ENCODE measurements at places on chromosomes 5 and 9.

- DNase-seq, result no peak
These were observed 211.0 kb downstream of the ADCY2 start for GRCh38 chr5:7606840-7607465.

DNA sequence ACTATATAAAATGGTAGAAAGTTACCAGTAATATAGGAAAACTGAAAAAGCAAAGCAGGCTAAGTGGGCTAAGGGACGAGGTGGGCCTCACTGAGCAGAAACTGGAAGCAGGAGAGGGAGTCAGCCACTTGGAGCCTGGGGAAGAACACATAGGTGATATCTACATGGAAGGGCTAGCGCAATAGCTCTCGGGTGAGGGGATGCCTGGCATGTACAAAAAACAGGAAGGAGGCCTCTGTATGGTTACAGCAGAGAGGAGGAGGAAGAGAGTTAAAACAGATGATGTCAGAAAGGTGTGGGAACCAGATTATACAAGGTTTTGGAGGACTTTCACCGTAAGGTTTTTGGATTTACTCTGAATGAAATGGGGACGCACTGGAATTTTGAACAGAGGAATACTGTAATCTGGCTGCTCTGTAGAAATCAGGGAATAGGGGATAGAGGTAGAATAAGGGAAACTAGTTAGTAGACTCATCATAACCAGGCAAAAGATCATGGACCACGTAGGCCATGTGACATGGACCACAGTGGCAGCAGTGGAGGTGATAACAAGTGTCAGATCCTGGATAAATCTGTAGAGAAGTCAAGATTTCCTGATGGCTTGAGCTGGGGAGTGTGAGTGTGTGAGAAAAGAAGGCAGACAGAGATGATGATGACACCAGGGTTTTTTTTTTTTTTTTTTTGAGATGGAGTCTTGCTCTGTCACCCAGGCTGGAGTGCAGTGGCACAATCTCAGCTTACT is 52.5 kb downstream of the FNBP1 start:
- DNase-seq, result no peak

DNA sequence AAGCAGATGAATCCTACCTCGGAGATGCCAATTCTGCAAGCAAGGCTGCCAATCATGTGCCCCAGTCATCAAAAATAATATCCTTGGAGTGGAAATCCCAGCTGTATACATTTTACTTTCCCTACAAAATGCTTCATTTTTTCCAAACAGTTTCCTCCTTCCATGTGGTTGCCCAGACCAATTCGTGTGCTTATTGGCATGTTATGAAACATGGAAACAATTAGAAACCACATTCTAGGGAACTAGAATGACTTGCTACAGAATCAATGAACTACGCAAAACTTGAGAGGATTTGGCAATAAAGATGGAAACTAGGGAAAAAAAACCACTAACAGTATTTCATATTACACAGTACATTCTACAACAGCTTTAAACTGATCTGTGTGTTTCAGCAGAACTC is 584.5 kb upstream of the DMAC1 start:
- DNase-seq, result no peak

GRCh38 chr5:76050134-76050533 is 33.0 kb upstream of the SV2C start:
- DNase-seq, result no peak

DNA sequence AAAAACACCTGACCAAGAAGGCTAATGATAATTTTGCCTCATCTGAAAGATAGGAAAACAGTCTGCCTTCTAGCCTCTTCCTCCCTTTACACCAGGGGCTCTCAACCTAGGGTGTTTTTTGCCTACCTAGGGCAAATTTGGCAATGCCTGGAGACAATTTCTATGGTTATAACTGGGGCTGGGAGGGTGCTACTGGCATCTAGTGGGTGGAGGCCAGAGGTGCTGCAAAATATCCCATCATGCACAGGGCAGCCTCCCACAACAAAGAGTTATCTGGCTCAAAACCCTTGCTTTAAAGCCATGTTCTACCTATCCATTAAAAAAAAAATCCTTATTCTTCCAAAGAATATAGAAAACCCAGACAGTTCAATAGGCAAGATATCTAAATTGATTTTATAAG is 45.0 kb upstream of the NR3C1 start:
- no peak for DNase-seq

DNA sequence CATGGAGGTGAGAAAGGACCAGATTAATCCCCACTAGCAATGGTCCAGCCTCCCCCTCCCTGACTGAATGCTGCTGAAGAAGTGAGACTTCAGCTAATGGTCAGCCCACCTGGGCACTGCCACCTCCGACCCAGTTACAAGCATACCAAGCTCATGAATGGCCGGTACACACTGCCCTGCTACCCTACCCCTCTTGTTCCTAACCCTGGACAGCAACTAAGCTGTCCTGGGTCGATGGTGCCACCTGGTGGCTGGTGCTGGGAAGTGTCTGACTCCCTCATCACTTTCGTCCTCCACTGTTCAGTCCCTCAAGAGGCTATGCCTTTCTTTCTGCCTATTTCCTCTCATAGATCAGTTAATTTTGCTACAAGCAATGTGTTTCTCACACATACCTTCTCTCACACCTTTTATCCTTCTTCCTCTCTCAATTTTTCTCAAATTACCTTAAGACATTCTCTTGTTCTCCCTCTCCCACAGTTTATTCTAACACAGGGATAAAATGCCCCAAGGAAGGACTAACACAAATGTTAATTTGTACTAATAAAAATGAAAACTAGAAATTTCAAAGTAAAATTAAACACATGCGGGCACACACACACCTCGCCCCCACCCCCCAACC is 42.4 kb downstream of the PAX5 start:
- DNase-seq, result no peak

DNA sequence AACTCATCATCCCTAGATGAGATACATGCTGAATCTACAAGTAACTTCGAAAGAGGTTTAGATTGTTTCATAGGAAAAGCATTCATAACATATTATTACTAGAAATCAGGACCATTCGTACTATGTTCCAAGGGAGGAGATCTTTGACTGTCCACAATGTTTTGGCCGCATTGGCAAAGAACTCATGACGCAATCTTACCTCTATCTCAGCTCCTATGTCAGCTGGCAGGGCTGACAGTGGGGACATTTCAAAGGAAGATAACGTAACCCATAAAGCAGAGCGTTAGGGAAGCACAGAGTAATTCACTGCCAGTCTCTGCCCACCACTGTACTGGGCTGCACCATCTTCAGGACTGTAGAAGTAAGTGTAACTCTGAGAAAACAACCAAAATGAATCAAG is 69.7 kb downstream of the EFNA5 start:
- no peak for DNase-seq

DNA sequence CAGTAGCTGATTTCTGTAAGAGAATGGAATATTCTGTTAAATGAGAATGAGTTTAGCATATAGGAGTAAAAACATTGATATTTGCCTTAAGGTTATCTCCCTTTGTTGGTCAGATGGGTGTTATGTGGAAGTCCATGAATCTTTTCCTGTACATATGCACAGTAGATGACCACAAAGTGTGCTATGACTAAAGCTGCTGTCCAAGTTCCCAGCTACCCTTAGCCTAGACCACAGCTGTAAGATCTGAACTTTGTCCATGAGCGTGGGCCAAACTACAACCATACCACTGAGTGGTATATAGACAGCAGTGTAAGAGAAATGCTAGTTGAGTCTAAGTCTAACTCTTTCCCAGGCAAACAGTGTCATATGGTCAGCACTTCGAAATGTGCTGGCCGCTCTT is 48.8 kb downstream of the CD180 start:
- peak; percentile 31 for DNase-seq

DNA sequence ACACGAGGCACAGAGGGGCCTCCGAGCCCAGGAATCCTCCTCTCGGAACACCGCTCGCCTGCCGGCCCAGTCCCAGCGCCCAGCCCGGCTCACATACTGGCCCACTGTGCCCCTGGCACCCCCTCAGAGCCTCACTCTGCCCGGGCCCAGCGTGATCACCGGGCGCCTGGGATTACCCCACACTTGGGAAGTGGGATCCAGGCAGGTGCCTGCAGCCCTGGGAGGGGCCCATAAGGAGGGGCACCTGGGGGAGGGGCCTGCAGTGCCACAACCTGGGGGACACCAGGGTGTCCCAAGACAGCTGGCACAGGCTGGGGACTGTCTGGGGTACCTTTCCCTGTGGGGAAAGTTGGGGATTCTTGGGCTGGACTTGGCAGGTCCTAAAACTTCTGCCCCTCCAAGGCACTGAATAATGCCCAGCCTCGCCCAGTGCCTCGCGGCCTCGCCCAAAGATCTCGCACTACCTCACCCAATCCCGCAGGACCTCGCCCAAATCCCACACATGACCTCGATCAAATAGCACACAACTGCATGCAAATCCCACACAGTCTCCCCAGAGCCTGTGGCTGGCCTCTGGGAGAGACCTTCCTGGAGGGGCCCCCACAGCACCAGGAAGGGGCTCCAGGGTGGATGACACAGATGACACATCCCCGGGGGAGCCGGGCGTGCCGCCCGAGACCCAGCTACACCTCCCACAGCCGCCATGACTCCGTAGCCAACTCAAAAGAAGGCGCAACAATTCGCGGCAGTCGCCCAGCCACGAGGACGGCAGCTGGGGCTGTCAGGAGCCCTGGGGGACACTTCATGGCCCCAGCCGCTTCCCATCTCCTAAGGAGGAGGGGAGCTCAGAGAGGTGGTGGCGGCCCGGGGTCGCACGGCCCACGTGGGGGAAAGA is 13.7 kb downstream of the NOTCH1 start:
- no peak for DNase-seq

- no peak for DNase-seq
These were observed 90.6 kb upstream of the HAND1 start for GRCh38 chr5:154568589-154568988.

- DNase-seq, result no peak
These were observed 118.8 kb downstream of the SIL1 start for GRCh38 chr5:139079225-139079990.

All from LHCN-M2 (cell line).